Fibroblast of skin of scalp (primary cell): ENCODE measurements at places on chromosomes 5 and 9.

GRCh38 chr9:89742660-89743059 lies 137.8 kb downstream of the GADD45G start:
- no peak for DNase-seq

DNA sequence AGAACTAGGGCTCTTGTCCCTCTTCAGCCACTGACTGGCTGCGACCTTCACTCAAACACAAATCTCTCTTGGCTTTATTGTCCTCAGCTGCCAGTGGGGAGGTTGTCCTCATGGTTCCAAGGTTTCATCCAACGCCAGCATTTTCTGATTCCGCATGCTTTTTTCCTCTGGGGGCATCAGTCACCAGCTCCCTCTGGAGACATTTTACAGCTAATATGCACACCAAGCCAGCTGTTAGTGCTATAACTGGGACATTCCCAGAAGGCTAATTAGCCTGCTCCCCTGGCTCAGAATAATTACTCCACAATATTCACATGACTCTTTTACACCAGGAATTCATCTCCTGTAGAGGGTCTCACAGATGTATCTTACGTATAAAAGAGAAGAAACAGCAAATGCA lies 193.6 kb upstream of the ANKRD55 start:
- no peak for DNase-seq

DNA sequence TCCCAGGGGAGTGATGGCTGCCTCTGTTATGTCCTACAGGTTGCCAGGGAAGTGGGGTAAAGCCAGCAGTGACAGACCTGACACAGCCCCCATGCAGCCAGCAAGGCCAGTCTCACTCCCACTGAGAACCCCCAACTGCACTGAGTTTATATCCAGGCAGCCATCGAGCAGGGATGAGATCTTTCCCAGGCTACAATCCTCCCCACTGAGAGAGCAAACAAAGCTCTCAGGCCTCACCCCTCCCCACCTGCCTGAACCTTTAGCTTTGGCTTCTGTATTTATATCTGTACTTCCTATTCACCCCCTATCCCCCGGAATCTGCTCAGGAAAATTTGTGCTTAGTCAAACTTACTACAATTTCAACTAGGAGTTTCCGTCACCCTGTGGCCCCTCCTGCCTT lies 284.1 kb downstream of the FAM170A start:
- DNase-seq, result no peak

GRCh38 chr9:38284588-38285051 lies 107.9 kb upstream of the ALDH1B1 start:
- DNase-seq, result no peak

GRCh38 chr9:14693251-14693861 lies at the start of gene ZDHHC21:
ZDHHC21 (minus strand) TSS chr9:14693432; CDS start chr9:14674340, 19,092 bp downstream.
- peak; percentile 71 for DNase-seq

- DNase-seq, result no peak
Measured at GRCh38 chr5:35780236-35780635, 76.5 kb upstream of the IL7R start.

DNA sequence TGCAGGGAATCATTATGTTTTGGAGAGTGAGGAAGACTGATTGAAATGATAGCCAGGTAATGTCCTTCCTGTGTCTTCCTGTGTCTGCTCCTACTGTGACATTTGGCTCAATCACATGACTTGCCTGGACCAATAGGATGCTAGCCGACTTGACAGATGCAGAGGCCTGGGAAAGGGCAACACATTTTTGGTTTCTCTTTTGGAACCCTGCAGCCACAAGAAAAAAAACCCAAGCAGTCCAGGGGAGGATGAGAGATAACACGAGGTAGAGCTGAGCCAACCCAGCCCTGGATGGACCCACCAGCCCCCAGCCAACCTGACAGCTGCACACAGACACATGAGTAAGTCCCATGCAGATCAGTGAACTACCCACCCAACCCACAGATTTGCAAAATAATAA lies 256.1 kb upstream of the SMARCA2 start:
- DNase-seq, result no peak

DNA sequence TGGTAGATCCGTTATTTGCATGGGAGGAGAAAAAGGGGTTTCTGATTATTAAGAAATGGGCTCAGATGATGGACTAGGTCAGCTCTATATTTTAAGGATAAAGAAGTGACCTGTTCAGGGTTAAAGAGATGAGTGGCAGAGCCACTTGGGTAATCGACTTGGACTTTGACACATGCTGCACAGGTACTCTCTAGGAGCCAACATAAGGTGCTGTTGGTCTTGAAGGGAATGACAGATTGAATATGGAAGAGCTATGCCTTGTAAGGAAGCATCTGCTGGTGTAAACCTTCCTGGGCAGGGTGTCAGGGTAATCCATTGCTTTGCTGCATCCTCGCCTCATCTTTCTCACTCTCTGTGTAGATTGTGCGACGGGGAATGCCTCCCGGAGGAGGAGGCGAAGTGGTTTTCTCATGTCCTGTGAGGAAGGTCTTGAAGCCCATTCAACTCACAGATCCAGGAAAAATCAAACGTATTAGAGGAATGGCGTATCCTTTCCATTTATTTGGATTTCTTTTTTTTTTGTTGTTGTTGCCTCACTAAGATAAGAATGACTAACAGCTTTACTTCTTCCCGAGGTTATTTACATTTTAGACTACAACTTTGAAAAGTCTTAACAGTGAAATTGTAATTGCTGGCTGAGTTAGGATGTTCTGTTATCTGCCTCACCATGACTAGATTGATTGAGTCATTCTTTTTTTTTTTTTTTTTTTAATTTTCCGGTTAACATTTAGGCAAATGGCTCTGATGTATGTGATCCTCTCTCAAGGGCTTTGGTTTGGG lies 41.2 kb downstream of the RCL1 start:
- no peak for DNase-seq

DNA sequence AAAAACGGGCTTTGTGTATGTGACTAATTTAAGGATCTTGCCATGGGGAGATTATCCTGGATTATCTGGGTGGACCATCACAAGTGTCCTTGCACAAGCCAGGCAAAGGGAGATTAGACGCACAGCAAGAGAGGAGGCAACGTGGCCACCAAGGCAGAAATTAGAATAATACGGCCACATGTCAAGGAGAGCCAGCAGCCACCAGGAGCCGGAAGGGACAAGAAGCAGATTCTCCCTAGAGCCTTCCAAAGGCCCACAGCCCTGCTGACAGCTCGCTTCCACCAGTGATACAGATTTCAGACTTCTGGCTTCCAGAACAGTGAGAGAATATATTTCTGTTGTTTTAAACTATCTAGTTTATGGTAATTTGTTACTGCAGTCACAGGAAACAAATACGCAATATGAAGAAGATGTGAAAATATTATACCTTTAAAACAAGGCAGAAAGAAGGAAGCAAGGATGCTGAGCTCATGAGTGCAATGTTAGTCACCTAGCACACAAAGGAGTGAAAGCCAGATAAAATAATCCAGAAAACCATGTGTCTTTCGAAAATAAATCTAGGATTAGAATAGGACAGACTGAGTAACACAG lies 28.7 kb upstream of the F2RL1 start:
- no peak for DNase-seq

DNA sequence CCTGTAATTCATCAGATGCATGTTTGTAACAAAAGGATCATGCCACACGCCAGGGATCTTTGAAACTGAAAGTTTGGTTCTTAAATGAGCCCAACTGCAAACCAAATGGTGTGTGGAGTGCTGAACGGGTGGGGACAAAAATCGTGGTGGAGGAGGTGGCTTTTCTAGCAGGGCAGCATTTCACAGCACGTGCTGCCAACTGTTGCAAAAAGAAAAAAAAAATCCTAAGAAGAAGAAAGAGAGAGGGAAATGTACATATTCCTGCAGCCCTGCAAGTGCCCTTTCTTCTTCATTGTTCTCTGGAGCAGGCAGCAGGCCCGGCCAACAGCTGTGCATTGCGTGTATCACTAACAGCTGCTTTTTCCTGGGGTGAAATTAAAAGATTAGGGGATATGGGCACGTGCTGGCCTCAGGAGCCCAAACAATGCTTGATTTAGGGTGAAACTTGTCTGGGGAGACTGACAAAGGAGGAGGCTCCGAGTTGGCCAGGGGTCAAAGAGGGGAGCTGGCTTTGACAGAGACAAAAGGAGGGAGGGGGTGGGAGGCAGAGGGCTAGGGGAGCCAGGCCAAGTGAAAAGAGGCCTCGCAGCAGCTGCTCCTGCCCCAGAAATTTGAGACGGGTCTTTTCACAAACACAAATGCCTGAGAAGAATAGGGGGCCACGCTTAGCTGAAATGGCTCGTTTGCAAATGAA lies 73.0 kb downstream of the GADD45G start:
- no peak for DNase-seq

DNA sequence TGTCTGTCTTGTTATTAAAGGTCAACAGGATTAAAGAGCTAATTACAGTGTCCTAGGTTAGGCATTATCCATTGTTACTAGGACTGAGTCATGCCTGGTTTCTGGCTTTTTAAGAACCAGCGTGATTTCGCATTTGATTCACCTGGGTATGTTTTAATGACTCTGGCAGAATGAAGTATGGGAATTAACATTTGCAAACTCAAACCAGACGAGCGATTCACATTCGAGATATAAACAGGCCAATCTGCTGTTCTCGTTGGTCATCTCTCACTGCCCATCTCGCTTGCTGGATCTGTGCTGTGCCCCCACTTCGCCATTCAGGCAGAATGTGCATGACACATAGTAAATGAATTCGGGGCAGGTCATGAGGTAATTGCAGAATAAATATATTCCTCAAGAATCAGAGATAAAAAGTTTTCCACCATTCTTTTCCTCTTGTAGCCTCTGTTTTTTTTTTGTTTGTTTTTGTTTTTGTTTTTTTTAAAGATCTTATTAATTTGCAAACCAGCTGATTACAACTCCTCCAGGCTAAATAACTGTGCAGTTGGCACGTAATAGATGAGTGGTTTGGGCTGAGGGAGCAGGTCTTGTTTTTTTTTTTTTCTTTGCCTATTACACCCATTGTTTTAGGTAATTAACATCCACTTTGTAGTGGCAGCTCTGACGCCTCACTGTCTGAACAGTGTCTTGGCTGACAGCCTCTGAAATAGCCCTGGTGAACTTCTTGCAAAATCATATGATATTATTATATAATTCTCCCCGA lies 313.5 kb upstream of the MSX2 start:
- no peak for DNase-seq

DNA sequence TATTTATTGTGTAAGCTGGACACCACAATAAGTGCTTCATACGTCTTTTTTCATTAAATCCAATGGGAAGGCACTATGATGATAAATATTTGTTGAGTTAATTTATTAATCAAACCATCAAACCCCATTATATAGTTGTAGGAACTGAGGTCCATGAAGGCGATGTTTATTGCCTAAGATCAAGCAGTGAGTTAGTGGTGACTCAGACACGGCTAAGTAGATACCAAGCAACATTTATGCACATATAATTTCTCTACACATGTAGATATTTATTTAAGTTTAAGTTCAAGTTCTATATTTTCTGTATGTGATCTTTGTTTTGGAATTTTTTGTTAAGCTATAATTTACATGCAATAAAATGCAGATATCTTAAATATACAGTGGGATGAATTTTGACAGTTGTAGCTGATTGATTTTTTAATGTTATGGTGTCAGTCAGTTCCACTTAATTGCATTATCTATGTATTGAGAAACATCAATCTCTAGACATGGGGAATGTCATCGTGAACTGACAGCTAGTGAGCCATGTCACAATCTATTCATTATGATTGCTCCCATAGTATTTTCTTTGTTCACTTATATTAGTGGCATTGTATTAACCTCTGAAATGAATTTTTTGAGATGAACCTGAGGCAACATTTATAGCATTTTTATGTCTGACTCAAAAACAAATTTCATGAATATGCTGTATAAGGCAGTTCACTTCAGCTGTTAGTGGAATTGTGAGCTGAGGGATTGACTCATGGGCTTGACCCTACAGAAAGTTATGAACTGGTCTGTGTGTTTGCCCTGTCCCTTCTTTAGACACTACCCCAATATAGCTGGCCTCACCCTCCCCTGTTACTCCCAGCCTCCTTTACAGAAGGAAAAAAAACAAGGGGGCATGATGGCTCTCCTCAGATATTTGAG lies 11.9 kb upstream of the GARNL3 start:
- DNase-seq, result no peak

DNA sequence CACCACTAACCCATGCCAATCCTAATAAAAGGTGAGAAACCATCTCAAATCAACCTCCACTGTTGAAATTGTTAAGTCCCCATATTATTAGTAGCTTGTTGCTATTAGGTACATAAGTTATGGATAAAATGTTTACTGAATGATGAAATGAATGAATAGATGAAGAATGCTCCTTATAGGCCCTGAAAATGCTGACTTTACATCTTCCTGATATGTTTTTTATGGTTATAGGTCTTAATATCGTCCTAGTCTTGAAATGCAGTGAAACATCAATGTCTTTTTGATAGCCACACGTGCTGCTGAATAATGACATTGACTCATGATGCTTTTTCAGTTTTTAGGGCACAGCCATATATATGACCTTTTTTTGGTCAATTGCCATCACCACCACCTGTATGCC lies 277.7 kb downstream of the SAXO1 start:
- no peak for DNase-seq

GRCh38 chr9:8845376-8845775 lies 1045.8 kb upstream of the DMAC1 start:
- DNase-seq, result no peak

DNA sequence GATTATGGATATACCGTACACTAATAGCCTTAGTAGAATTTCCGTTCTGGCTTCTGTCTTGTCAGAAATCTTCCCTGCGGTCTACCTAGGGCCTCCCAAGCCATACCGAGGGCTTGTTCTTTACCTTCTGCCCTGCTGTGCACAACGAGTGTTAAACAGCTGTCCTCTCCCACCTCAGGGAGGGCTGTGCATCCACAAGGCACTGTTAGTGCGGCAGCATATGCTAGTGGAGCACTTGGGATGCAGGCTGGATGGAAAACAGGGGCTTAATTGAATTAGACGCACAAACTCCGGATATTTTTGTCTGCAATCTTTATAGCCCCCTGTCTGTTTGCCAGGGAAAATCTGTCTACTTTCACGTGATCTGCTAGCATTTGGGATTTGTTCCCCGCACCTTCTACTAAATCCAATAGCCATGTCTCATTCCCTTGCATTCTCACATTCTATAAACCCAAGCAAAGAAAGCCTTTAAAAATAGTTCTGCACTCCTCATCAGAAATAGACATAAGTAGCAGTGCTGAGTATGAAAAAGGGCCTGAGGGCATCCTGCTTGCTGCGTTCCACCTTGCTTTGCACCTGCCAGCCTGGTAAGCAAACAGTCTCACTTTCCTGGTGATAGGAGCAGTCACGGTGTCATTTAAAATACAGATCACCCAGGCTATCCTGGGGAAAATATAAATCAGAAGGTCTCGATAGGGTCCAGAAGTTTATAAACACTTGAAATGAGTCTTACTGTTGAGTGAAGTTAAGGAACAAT lies 382.6 kb downstream of the RASEF start:
- no peak for DNase-seq
